ENCODE measurements at places on chromosomes 1 and 21. TPM values are rescaled to one million over a fixed set of nuclear protein-coding genes. Genes with fewer than 3 reads are reported as not detected.

The SYNC gene
- total RNA-seq, result 1.4 TPM

The PTAFR gene
- 0.09 TPM for total RNA-seq

The SVBP gene
- total RNA-seq, result 19.5 TPM

The FCRL5 gene
- not detected for total RNA-seq

DNA sequence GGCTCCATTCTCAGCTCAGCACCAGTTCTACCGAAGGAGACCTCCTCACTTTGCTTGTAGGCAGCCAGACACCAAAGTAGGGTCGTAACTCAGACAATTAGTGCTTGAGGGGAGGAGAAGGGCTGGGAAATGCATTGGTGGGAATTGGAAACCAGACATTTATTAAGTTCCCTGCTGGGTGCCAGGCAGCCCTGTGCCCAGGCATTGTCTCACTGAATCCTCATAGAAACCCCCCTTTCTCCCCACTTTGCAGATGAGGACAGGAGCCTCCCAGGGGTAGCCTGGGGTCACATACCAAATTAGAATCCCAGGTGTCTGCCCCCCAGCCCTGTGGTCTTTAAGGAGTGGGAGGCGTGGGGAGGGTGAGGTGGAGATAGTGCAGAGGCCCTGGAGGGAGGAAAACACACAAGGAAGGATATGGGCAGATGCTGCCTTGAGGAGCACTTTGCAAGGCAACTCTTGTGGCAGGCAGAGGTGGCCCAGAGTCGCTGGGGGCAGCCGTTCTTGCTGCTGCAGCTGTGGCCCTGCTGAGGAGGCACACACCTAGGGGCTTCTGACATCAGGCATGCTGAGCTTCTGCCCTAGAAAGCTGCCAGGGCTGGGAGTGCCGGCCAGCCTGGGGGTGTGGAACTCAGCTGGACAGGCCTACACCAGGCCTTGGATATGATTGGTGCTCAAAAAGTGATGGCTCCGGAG is 29.4 kb downstream of the CDK18 start:
- DNase-seq, result no peak

DNA sequence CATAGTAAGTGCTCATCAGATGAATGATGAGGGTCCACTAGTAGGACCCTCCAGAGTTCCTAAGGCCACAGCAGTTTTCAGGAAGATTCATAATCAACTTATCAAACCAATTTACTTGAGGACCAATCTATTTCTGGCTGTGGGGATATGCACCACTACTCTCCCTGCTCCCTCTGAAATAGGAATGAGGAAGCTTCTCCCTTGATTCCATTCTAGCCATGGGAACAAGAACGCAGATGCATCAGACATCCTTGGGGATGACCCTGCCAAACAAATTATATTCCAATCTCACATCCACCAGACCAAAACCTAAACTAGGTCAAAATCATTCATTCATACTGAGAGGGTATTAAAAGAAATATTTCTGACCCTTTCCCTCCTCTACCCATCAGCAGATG is 31.5 kb downstream of the JAK1 start:
- no peak for DNase-seq

Measured in NCI-H460 (cell line).